ENCODE measurements at places on chromosomes 7 and 10. TPM values are rescaled to one million over a fixed set of nuclear protein-coding genes. Genes with fewer than 3 reads are reported as not detected.
A peak's percentile ranks its signal among the peaks of the same experiment; 100 is the strongest.

DNA sequence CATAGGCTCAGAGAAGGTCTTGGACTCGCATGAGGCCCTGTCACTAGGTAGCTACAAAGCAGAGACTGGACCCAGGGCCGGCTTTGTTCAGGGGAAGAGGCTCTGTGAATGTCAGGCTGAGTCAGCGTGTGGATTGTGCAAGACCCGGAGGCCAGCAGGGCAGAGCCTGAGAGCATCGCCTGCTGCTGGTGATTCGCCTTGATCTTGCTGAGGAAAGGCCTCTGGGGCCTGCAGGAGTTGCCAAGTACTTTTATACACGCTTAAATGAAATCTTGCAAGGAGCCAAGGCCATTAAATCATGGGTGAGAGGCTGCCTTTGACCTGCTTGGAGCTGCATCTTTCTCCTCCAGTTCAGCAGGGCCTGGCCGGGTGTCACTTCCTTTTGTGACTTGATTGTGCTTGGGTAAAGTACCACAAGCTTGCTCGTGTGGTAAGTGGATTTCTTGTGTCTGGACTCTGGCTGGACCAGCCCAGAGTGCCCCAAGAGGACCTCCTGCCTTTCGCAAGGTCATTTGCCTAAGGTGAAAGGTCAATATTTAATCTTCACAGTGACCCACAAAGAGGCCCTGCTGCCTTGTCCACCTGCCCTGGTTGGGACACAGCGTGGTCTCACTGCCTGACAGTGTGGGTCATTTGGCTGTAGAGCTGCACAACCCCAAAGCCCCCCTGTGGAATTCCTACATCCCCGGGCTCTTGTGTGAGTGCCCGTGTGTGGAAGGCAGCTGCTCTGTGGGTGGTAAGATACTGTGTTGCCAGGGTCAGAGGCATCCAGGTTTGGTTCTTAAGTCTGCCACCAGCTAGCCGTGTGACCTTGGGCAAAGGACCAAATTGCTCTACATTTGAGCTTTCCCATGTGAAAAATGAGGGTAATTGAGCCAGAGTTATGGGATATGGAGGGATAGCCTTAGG, 38.6 kb upstream of the SH2D4B start:
- peaks cover 29% of the 10 kb centered on the region for H3K36me3 ChIP-seq
- DNase-seq, result peak; percentile 27
- peak overlapping the region; percentile 1 for H3K4me3 ChIP-seq

DNA sequence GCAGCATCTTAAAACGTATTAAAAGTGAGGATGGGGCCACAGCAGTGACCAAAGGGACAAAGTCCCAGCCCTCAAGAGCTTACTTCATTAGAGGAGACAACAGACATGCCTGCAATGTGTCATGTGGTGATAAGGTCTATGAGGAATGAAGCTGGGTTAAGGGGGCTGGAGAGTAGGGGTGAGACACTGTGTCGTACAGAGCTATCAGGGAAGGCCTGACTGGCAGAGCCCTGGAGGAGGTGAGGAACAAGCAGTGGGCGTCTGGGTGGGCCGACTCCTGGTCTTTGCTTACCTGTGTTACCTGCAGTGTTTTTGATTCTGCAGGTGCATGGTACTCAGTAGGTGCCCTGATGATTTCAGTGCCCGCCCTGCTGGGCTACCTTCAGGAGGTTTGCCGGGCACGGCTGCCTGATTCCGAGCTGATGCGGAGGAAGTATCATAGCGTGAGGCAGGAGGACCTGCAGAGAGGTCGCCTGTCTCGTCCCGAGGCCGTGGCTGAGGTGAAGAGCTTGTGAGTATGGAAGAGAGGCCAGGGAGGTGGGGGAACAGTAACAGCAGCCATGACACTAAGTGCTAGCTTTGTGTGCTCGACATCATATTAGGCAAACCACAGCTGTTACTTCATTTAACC, 7.6 kb downstream of the ZFYVE27 start:
- no peaks in the 10 kb centered on the region for H3K4me1 ChIP-seq
- H3K4me3 ChIP-seq, result no peak overlapping the region
- H3K36me3 ChIP-seq, result peaks cover 5% of the 10 kb centered on the region
- DNase-seq, result no peak
- H3K27me3 ChIP-seq, result no peaks in the 10 kb centered on the region
- no peak overlapping the region for H3K27ac ChIP-seq

DNA sequence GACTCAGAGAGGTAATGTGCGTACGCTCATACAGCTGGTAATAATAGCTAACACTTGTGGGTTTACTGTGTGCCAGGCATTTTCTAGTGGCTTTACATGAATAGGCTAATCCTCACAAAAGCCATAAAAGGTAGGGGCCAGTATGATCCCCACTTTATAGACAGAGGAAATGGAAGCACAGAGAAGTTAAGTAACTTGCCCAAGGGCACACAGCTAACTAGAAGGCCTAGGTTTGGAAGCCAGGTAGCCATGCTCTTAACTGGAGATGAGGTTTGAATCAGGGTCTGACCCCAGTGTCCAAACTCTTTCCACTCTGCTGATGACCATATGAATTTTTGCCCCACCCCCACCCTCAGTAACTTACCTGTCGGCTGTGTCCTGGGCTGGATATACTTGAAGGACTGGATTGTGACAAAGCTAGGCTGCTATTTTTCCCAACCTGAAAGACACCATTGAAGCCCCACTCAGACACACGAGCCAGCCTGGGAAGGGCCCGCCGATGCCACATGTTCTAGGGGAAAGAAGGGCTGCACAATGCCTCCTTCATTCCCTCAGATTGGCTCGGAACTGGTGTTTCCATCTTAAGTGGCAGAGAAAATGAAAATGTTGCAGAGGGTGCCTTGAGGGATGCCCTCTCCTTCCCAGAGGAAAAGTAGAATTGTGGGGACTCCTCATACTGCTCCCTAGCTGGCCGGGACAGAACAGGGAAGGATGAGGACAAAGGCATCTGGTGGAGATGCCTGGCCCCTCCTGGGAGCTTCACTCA, 29.1 kb upstream of the EFCAB10 start:
- no peak for DNase-seq
- peaks cover 21% of the 10 kb centered on the region for H3K36me3 ChIP-seq
- H3K4me3 ChIP-seq, result no peak overlapping the region
- H3K27me3 ChIP-seq, result no peaks in the 10 kb centered on the region

GRCh38 chr7:50807026-50807730, 24.5 kb upstream of the GRB10 start:
- no peaks in the 10 kb centered on the region for H3K4me1 ChIP-seq
- H3K36me3 ChIP-seq, result no peaks in the 10 kb centered on the region
- DNase-seq, result no peak
- H3K27me3 ChIP-seq, result no peaks in the 10 kb centered on the region
- H3K27ac ChIP-seq, result no peak overlapping the region

DNA sequence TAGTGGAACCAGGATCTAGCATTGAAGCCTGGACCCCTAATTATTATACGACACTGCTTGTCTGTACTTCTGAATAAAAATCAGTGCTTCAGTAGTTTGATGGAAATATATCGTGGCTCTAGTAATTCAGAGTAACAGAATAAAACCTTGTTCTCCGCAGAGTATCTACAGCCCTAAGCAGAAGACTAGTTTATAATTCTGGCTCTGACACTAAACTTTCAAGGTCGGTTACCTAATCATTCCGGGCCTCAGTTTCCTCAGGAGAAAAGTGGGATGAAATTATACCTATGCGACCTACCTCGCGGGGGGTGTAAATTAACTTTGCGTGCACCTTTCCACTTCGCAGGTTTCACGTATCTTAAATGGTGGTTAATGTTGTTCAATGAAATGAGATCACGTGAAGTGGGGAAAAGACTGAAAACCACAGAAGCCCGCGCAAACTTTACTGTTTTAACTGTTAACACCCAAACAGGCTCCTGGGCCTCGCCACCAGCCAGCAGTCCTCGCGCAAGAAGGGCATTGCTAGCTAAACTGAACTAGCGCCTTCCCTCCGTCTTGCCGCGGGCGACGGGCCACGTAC, 615 bp downstream of the THAP5 start:
- peak overlapping the region; percentile 85 for H3K4me3 ChIP-seq
- peaks cover 21% of the 10 kb centered on the region for H3K4me1 ChIP-seq
- DNase-seq, result peak; percentile 67
- peak overlapping the region; percentile 99 for H3K27ac ChIP-seq

Gene ARMC3
- total RNA-seq, result not detected

Gene RBP3
- total RNA-seq, result not detected
